ENCODE measurements at places on chromosomes 13 and 19. TPM values are rescaled to one million over a fixed set of nuclear protein-coding genes. Genes with fewer than 3 reads are reported as not detected.

The LMO7 gene
- 4.7 TPM for total RNA-seq

DNA sequence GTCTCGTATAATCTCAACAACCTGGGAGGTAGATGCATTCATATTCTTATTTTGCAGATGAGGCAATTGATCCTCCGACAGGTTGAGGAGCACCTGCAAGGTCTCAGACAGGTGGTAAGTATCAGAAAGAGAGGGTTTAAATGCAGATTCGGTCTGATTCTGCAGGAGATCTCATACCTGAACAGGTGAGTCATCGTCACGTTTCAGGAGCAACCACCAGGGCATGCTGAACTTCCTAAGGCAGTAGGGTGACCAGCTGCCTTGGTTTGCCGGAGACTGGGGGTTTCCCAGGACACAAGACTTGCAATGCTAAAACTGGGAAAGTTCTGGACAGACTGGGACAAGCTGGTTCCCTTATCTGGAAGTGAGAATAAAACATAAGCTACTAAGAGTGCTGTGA lies 68.8 kb upstream of the TSHZ3 start:
- no peak overlapping the region for H3K27ac ChIP-seq
- H3K4me3 ChIP-seq, result no peak overlapping the region
- peaks cover 12% of the 10 kb centered on the region for H3K27me3 ChIP-seq
- DNase-seq, result no peak

DNA sequence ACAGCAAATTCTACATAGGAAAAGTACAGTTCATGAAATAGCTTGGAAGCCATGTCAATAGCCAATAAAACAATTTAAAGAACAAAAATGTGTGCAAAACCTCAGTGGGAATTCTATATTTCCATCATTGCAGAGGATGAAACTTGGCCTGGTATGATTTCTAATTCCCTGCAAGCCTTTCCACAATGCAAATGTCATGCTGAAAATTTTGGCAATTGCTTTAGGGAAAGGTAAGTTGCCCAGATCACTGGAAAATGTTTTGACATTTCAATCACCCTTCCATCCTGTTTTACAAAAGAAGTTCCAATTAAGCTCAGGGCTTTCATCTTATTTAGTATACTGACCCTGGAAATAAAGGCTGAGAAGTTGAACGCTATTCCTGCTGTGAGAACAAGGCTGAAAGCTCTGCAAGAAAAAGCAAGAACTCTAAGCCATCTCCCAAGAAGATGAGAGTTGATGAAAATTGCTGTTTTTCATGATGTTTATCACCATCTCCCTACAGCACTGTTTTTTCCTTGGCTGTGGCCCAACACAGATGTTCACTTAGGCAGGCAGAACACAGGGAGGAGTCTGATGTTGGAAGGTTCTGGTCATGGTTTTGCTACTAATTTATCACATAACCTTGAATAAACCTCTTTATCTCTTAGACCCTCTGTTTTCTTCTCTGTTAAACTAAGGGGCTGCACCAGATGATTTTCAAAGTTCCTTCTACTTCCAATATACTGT lies 263.7 kb downstream of the KCTD12 start:
- DNase-seq, result no peak
- no peaks in the 10 kb centered on the region for H3K4me1 ChIP-seq
- no peaks in the 10 kb centered on the region for H3K27me3 ChIP-seq
- H3K4me3 ChIP-seq, result no peak overlapping the region
- no peaks in the 10 kb centered on the region for H3K36me3 ChIP-seq
- H3K27ac ChIP-seq, result no peak overlapping the region

DNA sequence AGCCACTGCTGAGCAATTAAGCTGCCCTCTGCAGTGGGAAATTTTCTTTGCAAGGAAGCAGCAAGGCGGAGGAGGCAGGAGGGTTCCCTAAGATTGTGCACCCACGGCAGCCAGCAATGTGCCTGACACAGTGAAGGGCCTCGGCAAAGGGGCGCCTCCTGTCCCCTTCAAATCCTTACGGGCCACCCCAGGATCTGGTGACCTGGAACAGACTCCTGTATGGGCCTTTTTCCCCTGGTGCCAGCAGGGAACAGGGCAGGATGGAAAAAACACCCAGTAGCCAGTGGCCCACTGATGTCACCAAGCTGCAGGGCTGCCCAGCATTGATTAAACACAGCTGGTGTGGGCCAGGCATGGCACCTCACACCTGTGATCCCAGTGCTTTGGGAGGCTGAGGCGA lies 86.7 kb downstream of the GNG7 start:
- no peaks in the 10 kb centered on the region for H3K27me3 ChIP-seq
- no peak overlapping the region for H3K27ac ChIP-seq
- H3K4me3 ChIP-seq, result no peak overlapping the region
- peaks cover 60% of the 10 kb centered on the region for H3K4me1 ChIP-seq
- H3K36me3 ChIP-seq, result no peaks in the 10 kb centered on the region

Measured in CD8-positive, alpha-beta memory T cell (primary cell).